ENCODE measurements at places on chromosomes 13 and 19.

DNA sequence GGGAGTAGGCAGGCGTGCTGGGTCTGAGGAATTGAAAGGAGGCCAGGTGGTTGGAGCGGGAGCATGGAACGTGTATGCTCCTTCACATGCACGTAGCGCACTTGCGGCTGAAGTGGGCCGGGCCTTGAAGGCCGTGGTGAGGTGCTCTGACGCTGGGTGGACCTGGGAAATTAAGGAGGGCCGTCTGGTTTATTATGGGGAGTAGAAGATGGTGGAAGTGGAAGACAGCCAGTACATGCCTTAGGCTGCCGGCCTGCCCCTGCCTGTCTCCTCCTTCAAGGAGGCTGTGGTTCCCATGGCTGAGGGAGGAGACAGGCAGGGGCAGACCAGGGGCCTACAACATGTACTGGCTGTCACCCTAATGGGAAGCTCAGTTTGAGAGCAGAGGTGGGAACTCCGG lies 23.9 kb downstream of the GATAD2A start:
- DNase-seq = no peak

GRCh38 chr13:112179995-112180394 lies 113.0 kb downstream of the SOX1 start:
- DNase-seq = no peak

GRCh38 chr19:14406645-14407401 lies 12.3 kb downstream of the DDX39A start:
- no peak for DNase-seq

DNA sequence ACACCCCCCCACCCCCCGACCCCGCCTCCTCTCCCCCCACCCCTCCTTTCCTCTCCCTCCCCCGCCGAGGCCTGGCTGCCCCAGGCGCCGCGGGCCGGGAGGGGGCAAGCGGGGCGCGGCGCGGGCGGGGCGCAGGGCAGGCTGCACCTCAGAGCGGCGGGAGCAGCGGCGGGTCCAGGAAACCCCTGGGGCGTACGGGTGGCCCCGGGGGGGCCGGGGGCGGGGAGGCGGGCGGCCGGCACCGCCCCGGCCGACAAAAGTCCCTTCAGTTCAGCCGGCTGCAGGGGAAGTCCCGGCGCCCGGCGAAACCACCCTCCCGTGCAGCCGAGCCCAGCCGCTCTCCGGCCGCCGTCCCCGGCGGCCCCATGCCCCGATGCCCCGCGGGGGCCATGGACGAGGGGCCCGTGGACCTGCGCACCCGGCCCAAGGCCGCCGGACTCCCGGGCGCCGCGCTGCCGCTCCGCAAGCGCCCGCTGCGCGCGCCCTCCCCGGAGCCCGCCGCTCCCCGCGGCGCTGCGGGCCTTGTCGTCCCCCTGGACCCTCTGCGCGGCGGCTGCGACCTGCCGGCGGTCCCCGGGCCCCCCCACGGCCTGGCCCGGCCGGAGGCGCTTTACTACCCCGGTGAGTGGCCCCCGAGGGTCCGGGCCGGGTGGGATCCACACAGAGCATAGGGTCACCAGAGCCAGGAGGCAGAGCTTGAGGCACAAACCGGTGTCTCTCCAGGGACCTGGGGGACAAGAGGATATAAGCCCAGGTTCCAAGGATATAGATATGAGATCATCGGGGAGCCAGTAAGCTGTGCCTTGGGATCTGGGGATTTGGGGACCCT lies at the start of gene BCL3:
TSS of gene BCL3 (plus strand) at position 283 of the 829 bp plus-strand sequence. CDS start at position 366, 83 bp downstream.
- no peak for DNase-seq
